ENCODE measurements at places on chromosomes 4 and X. TPM values are rescaled to one million over a fixed set of nuclear protein-coding genes. Genes with fewer than 3 reads are reported as not detected.
A peak's percentile ranks its signal among the peaks of the same experiment; 100 is the strongest.

- H3K27ac ChIP-seq: no peak overlapping the region
- H3K27me3 ChIP-seq: no peaks in the 10 kb centered on the region
- H3K36me3 ChIP-seq: no peaks in the 10 kb centered on the region
- H3K4me1 ChIP-seq: no peaks in the 10 kb centered on the region
- no peak overlapping the region for H3K4me3 ChIP-seq
These were observed 248.9 kb upstream of the UGT8 start for GRCh38 chr4:114349543-114350175.

- no peak for DNase-seq
- no peaks in the 10 kb centered on the region for H3K36me3 ChIP-seq
- no peaks in the 10 kb centered on the region for H3K27me3 ChIP-seq
- no peak overlapping the region for H3K4me3 ChIP-seq
- H3K4me1 ChIP-seq: no peaks in the 10 kb centered on the region
These were observed 6.7 kb downstream of the MAGEE1 start for GRCh38 chrX:76434103-76434741.

GRCh38 chrX:38402118-38402517 lies 49.7 kb downstream of the OTC start:
- H3K4me1 ChIP-seq: no peaks in the 10 kb centered on the region
- H3K27me3 ChIP-seq: no peaks in the 10 kb centered on the region
- H3K27ac ChIP-seq: no peak overlapping the region
- H3K36me3 ChIP-seq: no peaks in the 10 kb centered on the region

GRCh38 chrX:123854329-123854728 lies 5.5 kb upstream of the XIAP start:
- H3K27ac ChIP-seq: no peak overlapping the region
- no peaks in the 10 kb centered on the region for H3K4me1 ChIP-seq
- H3K36me3 ChIP-seq: no peaks in the 10 kb centered on the region

DNA sequence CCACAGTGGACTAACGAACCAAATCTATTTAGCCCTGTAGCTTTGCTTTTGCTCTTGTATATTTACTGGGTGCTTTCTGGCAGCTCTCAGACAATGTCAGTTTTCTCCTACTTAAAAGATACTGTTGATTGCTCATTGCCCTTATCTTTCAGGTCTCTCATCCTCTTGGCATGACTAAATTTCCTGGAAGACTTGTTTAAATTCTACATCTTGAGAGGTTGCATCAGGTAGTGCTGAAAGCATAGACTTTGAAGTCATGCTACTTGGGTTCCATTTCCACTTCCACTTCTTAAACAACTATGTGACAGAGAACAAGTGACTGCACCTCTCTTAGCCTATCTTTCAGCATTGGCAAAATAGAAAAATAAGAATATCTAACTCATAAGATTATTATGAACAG lies 8.4 kb downstream of the TDO2 start:
- H3K4me1 ChIP-seq: no peaks in the 10 kb centered on the region
- no peaks in the 10 kb centered on the region for H3K36me3 ChIP-seq
- H3K4me3 ChIP-seq: no peak overlapping the region
- no peak for DNase-seq
- no peaks in the 10 kb centered on the region for H3K27me3 ChIP-seq

- no peaks in the 10 kb centered on the region for H3K36me3 ChIP-seq
- no peaks in the 10 kb centered on the region for H3K27me3 ChIP-seq
- H3K27ac ChIP-seq: no peak overlapping the region
- DNase-seq: no peak
- H3K4me3 ChIP-seq: no peak overlapping the region
- no peaks in the 10 kb centered on the region for H3K4me1 ChIP-seq
These were observed 103.1 kb upstream of the VCX2 start for GRCh38 chrX:8274170-8274569.

DNA sequence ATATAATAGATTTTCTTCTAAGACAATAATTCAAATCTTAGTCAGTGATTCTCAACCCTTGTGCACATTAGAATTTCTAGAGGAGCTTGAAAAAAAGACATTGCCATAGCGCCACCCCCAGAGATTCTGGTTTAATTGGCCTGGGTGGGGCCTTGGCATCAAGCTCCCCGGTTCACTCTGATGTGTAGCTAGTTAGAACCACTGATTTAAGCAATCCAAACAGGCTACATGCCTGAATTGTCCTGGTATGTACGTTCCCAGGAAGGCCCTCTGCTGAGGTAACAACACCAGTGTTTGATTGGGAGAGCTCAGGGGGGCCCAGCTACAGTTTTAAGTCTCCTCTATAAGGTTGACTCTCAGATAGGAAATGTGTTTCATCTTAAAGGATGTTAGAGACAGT lies 1.3 kb upstream of the ATP10D start:
- no peak overlapping the region for H3K4me3 ChIP-seq
- H3K4me1 ChIP-seq: peaks cover 35% of the 10 kb centered on the region
- no peaks in the 10 kb centered on the region for H3K36me3 ChIP-seq
- peak overlapping the region; percentile 93 for H3K27ac ChIP-seq

GRCh38 chr4:74189331-74190043 lies 31.6 kb downstream of the MTHFD2L start:
- H3K4me3 ChIP-seq: no peak overlapping the region
- DNase-seq: no peak
- H3K4me1 ChIP-seq: no peaks in the 10 kb centered on the region
- no peaks in the 10 kb centered on the region for H3K36me3 ChIP-seq

- no peak overlapping the region for H3K4me3 ChIP-seq
- no peak for DNase-seq
These were observed 139.7 kb downstream of the TSPAN5 start for GRCh38 chr4:98518559-98519267.

- DNase-seq: no peak
- H3K27me3 ChIP-seq: no peaks in the 10 kb centered on the region
- H3K4me1 ChIP-seq: peaks cover 7% of the 10 kb centered on the region
- H3K4me3 ChIP-seq: no peak overlapping the region
- H3K36me3 ChIP-seq: no peaks in the 10 kb centered on the region
These were observed 255.3 kb downstream of the RAPGEF2 start for GRCh38 chr4:159358226-159358625.

DNA sequence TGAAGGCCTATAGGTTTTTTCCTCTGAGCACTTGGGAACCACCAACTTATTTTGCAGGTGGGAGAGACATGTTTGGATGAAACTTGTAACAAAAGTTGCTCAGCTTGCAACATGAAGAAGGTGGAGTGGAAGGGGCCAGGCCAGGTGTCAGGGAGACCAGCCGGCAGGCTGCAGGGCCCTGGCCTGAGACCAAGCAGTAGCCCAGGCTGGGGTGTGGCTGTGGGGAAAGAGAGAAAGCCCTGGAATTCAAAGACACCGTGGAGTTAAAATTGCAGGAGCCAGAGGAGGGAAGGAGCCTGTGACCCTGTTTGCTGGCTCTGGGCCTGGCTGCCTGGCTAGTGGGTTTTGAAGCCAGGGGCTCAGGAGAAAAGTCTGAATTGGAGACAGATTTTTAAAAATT lies 43.4 kb downstream of the EFNB1 start:
- no peak overlapping the region for H3K4me3 ChIP-seq
- no peaks in the 10 kb centered on the region for H3K27me3 ChIP-seq
- H3K27ac ChIP-seq: no peak overlapping the region

- H3K4me1 ChIP-seq: no peaks in the 10 kb centered on the region
- DNase-seq: no peak
- H3K36me3 ChIP-seq: no peaks in the 10 kb centered on the region
- H3K27me3 ChIP-seq: no peaks in the 10 kb centered on the region
- H3K4me3 ChIP-seq: no peak overlapping the region
- no peak overlapping the region for H3K27ac ChIP-seq
These were observed 45.0 kb downstream of the NHSL2 start for GRCh38 chrX:71955530-71956120.

DNA sequence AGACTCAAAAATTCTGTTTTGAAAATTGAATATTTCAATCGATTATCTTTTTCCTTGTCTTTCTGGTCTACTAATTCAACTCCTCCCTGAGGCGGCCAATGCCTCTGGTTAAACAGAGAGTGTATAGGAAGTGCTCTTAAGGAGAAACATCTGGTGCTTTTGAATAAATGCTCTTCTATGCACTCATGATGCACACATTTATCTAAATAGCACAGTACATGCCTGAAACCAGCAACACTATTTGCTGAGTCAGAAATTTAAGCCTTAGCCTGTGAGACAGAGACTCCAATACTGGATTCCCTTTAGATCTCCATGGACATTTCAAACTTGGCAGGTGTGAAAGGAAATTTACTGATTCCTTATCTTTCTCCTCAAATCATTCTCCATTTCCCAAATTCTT lies 118.6 kb downstream of the SLIT2 start:
- no peaks in the 10 kb centered on the region for H3K27me3 ChIP-seq
- DNase-seq: no peak
- H3K4me1 ChIP-seq: no peaks in the 10 kb centered on the region

DNA sequence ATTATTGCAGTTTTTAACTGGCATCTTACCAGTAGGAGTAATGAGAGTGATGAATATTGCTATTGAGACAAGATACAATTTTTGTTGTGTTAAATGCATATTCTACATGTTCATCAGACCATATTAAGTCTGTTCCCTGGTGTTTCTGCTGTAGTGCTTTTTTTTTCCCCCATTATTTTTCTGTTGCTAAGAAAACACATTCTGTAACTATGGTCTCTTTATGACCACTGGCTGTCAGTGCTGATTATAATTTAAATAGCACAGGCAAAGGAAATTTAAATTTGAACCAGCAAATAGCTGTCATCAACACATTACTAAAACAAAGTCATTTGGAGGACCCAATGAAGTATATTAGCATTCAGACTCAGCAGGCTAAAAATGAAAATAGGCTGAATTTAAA lies 98.3 kb upstream of the ANKRD50 start:
- H3K4me1 ChIP-seq: no peaks in the 10 kb centered on the region
- H3K27me3 ChIP-seq: no peaks in the 10 kb centered on the region
- H3K4me3 ChIP-seq: no peak overlapping the region
- H3K36me3 ChIP-seq: no peaks in the 10 kb centered on the region

DNA sequence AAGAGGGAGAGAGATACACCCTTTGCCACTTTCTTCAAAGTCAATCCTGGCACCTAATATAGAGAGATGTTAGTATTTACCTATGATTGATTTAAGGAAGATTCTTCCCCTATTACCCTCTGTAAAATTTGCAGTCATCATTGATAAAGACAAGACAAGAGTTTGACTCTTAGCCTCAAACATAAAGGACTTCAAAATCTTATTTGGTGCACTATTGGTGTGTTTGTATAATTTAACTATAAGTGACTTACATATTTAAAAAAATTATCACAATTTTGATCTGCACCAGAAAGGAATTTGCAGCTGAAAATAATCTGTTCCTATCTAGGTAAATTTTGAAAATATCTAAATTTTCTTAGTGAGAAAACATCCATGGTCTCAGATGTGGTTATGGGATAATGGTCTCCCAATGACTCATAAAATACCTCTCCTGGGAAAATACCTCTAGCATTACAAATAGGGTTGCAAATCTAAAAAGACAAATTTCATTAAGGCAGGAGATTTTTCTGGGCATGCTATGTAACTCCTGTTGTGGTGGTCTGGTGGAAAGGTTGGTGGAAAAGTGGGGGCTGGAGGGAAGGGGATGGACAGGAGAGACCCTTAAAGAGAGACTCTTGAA lies 173.6 kb upstream of the MED14 start:
- H3K36me3 ChIP-seq: no peaks in the 10 kb centered on the region
- H3K4me3 ChIP-seq: no peak overlapping the region
- H3K27ac ChIP-seq: no peak overlapping the region
- no peaks in the 10 kb centered on the region for H3K27me3 ChIP-seq
- no peak for DNase-seq

GRCh38 chr4:76260571-76260970 lies 9.1 kb downstream of the FAM47E start:
- H3K36me3 ChIP-seq: no peaks in the 10 kb centered on the region
- no peak overlapping the region for H3K27ac ChIP-seq
- no peak overlapping the region for H3K4me3 ChIP-seq
- no peak for DNase-seq
- no peaks in the 10 kb centered on the region for H3K27me3 ChIP-seq

DNA sequence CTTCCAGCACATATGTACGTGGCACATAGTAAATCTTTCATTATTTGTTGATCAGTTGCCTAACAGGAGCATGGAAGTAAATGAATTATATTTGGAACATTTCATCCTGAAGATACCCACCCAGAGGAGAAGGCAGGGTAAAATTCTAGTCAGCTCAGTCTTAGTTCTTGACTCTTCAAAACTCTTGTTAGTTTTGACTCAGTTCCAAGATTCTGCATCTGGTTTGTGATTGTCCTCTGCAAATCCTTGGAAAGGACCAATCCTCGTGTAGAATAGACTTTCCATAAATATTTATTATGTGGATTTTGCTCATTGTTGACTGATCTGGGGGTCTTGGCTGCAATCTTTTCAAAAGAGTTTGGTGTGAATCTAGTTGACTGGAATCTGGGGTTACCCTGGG lies 257.5 kb upstream of the FAT1 start:
- no peaks in the 10 kb centered on the region for H3K27me3 ChIP-seq
- no peaks in the 10 kb centered on the region for H3K4me1 ChIP-seq
- DNase-seq: no peak
- no peaks in the 10 kb centered on the region for H3K36me3 ChIP-seq
- H3K27ac ChIP-seq: no peak overlapping the region

- no peaks in the 10 kb centered on the region for H3K27me3 ChIP-seq
- H3K4me1 ChIP-seq: no peaks in the 10 kb centered on the region
- no peak overlapping the region for H3K27ac ChIP-seq
- no peak for DNase-seq
- no peaks in the 10 kb centered on the region for H3K36me3 ChIP-seq
- no peak overlapping the region for H3K4me3 ChIP-seq
These were observed 133.6 kb upstream of the S100G start for GRCh38 chrX:16516232-16516876.

DNA sequence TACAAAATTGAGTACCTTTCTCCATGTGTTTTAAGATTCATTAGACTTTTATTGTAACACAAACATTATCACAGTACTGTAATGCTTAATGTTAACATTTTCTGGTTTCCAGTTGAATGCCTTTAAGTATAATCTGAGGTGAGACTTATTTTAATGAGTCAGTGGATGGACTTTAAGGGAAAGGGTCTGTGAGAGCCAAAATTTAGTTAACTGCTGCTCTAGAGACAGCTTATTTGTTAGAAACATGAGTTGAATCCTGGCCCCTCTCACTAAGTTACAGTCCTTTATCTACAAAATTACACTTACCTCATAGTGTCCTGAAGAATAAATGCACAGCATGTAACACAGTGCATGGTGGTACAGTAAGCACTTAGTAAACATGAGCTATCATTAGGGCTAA lies 66.0 kb downstream of the PGRMC2 start:
- H3K4me3 ChIP-seq: no peak overlapping the region
- no peak overlapping the region for H3K27ac ChIP-seq

DNA sequence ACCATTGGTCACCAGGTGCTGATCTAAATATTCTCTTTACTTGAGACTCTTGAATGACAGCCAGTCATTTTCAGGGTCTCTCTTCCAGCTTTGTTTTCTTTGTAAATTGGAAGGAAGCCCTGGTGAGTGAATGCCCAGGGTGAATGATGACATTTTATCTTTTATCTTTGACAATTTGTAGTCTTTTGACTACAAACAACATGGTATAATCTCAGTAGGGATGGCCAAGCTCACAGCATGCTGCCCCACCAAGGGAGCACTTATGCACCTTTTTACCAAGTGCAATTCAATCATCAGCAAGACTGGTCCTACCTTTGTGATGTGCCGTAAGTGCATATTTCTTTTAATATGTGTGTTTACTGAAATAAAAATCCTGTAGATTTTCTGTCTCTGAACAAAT lies 5.7 kb downstream of the AFM start:
- H3K4me3 ChIP-seq: no peak overlapping the region
- no peaks in the 10 kb centered on the region for H3K36me3 ChIP-seq
- DNase-seq: no peak
- H3K27ac ChIP-seq: no peak overlapping the region

Gene TCEAL2
- total RNA-seq: 14.7 TPM

Gene SLC4A4
- total RNA-seq: 3.2 TPM

Gene TCP11X1
- not detected for total RNA-seq

Gene CDS1
- 8.8 TPM for total RNA-seq

Gene FOXO4
- total RNA-seq: 22.8 TPM

Gene PRDX4
- 98.2 TPM for total RNA-seq

Gene RASGEF1B
- total RNA-seq: 13.5 TPM

Gene CT45A5
- total RNA-seq: not detected

Gene ADH1B
- 891 TPM for total RNA-seq

Data from vagina (tissue), 2 donors.